ENCODE measurements at places on chromosomes 1 and 21.

- no peak for DNase-seq
These were observed 18.9 kb downstream of the VANGL2 start for GRCh38 chr1:160419150-160419837.

DNA sequence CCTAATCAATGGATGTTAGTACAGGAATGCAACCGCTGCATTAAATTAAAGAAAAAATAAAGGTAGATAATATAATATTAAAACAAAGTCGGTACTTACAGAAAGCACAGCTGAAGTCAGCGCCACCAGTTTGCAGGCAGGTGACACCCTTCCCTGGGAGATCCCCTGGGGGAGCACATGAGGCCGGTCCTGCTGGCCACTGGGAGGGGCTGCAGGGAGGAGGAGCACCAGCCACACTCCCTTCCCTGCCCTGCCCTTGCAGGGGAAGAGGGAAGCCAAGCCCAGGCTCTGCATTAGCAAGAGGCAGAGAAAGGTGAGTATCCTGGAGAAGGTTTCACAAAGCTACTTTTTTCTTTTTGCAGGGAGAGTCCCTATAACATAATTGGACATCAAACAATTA is 507.0 kb downstream of the AJAP1 start:
- DNase-seq, result no peak

DNA sequence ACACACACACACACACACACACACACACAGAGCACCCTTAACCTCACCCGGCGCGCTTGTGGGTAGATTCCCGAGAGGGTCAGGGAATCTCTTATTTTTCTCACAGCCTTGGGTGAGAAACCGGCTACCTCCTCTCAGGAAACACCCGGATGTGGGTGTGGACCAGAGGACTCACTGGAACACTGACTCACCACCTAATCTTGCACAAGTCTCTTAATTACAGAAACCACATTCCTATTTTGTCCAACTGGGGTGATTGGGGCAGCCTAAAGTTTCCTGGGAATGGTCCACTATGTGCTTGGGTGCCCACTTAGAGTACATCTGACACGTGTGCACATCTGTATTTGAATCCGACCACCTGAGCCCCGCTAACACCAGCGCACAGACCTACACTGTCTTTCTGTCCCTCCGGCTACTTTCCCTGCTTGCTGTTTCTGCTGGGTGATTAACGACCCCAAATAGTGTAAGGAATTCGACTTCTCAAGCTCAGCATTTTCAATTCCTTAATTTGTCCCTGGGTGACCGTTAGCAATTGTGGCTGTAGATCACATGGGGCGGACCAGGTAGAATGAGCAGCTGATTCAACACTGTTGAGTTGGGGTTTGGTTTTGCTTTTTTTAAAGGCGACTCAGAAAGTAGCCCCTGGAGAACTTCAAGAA is 14.0 kb upstream of the TBX15 start:
- DNase-seq, result no peak

DNA sequence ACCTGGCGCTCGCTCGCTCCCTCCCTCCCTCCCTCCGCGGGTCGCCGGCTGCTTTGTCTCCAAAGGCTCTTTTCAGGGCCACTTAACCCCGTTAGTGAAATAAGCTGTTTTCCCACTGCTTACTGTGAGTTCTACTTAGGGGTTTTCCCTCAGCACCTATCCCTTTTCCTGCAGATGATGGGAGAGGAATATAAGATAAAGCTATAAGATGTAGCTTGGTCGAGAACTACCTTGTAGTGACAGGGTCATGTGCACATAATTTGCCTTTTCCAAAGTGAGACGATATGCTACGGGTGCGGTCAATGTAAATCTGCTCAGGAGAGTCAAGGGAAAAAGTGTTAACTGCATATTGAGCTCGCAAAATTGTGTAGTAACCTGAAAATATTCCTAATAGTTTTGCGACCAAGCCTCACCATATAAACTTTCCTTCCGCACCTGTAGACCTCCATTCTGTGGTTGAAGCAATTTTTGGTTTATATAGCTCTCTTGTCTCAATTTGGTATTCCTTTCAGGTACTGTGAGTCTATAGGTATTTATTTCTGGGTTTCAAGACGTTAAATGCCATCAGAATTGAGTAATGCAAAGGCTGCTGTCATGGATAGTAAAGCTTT is 55.8 kb upstream of the BOLA1 start:
- DNase-seq, result no peak

DNA sequence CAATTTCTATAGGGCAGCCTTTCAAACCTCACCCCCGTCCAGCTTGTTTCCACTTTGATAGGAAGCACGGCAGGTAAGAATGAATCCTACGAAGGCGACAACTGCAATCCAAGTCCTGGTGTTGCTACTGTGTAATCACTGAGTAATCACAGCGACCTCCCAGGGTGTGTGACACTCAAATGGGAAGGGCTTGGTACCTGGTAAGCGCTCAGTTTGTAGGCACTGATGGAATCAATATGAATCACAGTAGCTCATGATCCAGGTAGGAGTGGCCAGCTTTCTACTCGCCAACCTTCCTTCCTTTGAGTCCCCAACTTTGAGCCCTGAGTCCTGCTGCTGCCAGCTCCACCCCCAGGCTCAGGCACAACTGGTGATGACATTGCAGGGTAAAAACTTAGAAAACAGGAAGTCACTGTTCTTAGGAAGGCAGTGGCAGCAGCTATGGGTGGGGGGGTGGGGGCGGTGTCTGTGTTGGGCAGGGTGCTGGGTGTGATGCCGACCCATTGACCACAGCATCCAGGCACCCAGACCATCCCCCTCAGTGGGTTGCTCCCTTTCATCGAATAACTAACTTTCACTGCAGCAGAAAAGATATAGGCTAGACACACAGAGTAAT is 70.7 kb downstream of the CD247 start:
- peak; percentile 32 for DNase-seq

DNA sequence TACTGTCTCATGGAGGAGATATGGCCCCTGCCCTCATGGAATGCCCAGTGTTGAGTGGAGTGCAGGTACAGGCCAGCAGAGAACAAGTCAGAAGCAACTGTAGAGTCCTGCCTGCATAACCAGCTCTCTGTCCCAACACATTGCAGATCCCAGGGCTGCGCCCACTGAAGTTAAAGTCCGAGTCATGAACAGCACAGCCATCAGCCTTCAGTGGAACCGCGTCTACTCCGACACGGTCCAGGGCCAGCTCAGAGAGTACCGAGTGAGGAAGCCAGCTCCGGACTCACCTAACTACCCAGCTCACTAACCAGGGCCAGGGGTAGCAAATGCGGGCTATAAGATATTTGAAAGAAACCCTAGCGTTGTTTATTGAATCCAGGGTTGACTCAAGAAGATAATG is 59.1 kb upstream of the CNTN2 start:
- no peak for DNase-seq

- DNase-seq, result no peak
These were observed 249.9 kb downstream of the LRRIQ3 start for GRCh38 chr1:73948055-73948454.

DNA sequence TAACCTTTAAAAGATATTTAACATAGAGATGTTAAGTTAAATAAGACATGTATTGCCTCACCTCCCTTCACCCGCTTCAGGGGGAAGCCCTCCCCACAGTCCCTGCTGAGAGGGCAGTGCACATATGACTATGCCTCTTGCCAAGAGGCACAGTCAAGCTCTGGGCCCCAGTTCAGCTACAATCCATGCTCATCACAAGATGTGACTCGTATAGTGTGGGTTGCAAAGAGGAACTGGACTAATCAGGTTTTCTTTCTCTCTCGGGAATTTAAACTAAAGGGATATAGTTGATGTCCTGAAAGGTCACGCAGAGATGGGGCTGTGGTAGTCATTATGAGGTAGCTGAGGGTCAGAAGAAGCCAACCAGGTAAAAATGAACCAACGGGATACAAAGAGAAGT is 35.6 kb downstream of the LYST start:
- DNase-seq, result no peak

- DNase-seq, result no peak
These were observed 1.6 kb upstream of the PAQR7 start for GRCh38 chr1:25877155-25877554.

DNA sequence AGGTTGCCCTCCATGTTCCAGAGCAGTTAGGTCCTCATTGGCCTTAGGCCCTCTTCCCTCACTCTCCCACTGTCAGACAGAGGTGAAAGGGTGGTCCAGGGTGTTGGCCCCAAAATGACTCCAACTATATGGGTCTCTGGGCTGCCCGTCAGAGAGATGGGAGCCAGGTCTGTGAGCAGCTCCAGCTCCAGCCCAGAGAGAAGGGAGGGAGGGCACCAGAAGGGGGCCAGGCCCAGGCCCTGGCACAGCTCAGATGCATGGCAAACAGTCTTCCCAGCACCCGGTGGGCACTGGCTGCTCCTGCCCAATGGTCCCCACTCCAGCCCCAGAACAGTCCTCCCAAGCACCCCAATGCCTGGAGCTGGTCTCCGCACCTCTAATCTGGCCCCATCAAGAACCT is 2.2 kb downstream of the BCAN start:
- DNase-seq, result no peak

DNA sequence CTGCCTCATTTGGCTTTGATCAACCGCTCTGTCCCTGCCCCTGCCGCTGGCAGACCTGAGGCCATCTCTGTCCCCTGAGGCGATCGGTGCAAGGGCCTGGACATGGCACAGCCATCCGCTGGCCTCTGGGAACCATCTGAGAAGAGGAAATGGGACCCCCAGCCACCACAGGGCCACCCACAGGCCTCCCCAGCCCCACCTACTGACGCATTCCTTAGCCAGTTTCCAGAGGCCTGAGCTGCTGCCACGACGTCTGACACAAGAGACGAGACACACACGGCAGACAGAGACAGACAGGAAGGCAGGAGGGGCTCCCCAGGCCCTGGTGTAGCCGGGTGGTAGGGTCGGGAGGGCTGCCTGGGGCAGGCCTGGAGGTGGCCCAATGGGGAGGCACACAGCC is 37.3 kb upstream of the EDN2 start:
- DNase-seq, result no peak

All from stimulated activated CD4-positive, alpha-beta T cell treated with anti-CD3 and anti-CD28 coated beads, Interleukin-1b, Interleukin-23, amount 100 ng/mL, for 4 hours (primary cell).